ENCODE measurements at places on chromosomes 5 and 9.

- DNase-seq: no peak
Observed at GRCh38 chr9:124477648-124478285, 27.5 kb downstream of the ADGRD2 start.

- no peak for DNase-seq
Observed at GRCh38 chr9:109536859-109537258, 38.8 kb upstream of the PTPN3 start.

DNA sequence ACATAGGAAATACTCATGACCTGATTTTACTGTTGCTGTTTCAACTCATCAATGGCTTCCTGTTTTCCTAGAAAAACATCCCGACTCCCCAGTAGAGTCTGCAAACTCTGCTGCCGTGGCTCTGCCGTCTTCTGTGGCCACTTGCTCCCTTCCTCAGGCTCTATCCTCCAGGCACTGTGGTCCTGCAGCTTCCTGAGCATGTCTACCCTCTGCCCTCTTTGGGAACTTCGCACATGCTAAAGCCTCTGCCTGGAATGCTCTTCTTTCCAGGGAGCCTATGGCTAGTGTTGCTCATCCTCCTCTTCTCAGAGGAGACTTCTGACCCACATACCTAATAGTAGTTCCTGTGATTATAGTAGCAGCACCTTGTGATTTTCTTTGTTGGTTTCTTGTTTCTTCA, 256.9 kb downstream of the MAN2A1 start:
- no peak for DNase-seq

DNA sequence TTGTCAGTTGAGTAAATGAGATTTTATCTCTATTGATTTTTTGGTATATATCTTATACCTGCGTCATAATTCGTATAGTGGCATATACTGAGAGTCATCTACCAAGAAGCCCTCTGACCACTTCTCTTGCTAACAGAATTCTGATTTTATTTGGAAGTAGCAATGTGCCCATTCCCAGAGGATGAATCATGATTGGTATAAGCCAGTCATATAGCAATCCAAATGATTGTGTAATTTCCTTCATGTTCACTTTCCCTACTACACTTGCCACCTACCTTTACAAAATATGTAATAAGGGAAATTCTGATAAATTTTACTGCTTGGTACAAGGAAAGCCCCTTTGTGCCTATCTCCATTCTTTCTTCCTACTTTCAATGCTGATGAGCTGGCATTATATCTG, 16.1 kb upstream of the ZNF462 start:
- DNase-seq: no peak

DNA sequence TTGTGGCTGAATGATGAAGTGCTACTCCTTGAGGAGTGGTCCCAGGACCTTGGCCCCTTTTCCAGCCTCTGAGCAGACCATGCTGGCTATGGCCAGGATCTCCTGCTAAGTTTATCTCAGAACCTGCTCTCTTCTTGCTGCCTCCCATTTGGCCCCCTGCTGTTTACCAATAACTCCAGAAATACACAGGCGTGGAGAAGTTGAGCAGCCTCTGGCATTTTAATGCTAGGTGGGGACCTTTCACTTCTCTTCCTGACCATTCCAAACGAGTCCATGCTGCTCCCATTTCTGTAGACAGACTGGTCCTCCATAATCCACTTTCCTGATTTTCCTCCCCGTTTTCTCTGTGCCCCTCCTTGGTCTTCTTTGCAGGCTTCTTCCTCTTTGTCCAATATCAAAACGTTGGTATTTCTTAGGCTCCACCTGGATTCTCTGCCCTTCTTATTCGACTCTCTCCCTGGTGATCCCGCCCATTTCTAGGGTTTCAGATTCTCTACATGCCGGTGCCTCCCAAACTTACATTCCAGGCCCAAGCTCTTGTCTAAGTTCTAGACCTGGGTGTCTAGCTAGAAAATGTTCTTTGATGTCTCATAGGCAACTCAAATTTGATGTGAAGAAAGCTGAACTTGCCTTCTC, 33.4 kb upstream of the TNFAIP8 start:
- no peak for DNase-seq

DNA sequence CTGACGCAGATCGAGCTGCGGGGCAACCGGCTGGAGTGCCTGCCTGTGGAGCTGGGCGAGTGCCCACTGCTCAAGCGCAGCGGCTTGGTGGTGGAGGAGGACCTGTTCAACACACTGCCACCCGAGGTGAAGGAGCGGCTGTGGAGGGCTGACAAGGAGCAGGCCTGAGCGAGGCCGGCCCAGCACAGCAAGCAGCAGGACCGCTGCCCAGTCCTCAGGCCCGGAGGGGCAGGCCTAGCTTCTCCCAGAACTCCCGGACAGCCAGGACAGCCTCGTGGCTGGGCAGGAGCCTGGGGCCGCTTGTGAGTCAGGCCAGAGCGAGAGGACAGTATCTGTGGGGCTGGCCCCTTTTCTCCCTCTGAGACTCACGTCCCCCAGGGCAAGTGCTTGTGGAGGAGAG, 4.6 kb upstream of the PHYHD1 start:
- no peak for DNase-seq

GRCh38 chr5:116076496-116076895, 8.3 kb upstream of the COMMD10 start:
- no peak for DNase-seq

- DNase-seq: no peak
Observed at GRCh38 chr5:11522796-11523195, 381.4 kb downstream of the CTNND2 start.

DNA sequence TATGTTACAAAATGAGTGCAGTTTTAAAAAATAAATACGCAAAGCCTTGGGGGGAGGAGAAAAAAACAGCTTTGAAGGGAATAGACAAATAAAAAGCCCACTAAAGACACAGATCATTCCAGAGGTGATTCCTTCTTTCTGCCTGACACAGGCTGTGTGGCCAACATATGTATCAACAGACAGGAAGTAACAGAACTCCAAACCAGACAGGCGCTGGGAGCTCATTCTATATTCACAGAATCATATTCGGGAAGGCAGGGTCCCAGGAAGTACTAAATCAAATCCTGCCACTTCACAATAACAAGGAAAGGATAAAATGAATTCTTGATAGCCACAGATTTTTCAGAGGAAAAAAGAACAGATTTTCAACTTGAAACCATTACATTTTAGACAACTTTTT, 62.1 kb downstream of the SEMA5A start:
- no peak for DNase-seq
